ENCODE measurements at places on chromosomes 5 and 9. TPM values are rescaled to one million over a fixed set of nuclear protein-coding genes. Genes with fewer than 3 reads are reported as not detected.

The SIGMAR1 gene
- 84.9 TPM for total RNA-seq

The TPPP gene
- total RNA-seq = 2.7 TPM

The CTXN3 gene
- not detected for total RNA-seq

The TEX48 gene
- not detected for total RNA-seq

Measured in nasal cavity respiratory epithelium epithelial cell of viscerocranial mucosa (primary cell).